ENCODE measurements at places on chromosomes 6 and 20.

DNA sequence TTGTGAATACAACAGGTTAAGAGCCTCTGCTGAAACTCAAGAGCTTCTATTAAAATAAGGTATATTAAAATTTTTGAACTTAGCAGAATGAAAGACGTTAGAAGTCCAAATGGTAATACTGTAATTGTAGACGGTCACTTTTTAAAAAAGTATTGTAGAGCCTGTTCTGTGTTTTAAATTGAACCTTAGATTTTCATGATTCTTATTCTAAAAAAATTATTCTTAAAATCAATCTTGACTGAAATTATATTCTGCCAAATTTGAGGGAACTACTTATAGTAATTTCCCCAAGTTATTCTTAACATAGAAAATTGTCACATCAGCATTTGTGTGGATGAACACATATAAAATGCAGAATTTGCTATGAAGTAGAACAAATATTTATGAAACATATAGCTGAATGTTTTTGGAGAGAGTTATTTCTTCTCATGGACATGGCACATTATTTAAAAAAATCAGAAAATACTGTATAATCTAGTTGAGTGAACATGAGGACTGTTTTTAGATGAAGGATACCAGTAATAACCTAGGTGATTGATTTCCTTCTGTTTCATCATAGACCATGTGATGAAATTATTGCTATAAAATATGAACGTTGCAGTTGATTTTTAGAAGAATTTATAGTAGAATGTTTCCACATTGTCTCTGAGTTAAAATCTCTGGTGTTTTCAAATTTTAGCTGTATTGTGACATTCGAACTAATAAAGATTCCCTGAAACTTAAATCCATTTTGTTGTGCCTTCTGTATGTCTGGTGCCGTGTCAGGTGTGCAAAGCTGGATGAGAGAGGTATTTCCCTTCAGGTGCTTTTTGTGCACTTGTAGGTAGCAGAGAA lies 2.8 kb downstream of the TBPL1 start:
- no peak for DNase-seq

DNA sequence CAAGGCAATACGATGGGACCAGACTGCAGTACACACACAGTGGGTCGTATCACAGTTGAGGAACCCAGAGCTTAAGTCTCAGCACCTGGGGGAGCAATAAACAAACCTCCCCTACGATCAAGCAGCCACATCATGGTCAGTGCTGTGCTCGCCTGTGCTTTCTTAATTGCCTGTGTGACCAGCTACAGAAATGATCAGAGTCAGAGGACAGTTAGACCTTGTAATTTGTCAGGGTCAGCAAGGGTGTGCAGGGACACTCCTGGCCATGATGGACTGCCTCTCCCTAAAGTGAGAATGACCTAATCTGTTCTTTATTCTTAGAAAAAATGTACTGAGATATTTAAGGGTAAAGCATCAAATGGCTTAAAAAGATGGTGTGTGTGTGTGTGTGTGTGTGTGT lies 78.4 kb downstream of the OPRM1 start:
- DNase-seq, result no peak

- no peak for DNase-seq
Measured at GRCh38 chr6:52087498-52087999, at the start of gene PKHD1. Gene PKHD1, minus strand, starts transcription at chr6:52087613. Its CDS starts 2,680 bp downstream, at chr6:52084933.

DNA sequence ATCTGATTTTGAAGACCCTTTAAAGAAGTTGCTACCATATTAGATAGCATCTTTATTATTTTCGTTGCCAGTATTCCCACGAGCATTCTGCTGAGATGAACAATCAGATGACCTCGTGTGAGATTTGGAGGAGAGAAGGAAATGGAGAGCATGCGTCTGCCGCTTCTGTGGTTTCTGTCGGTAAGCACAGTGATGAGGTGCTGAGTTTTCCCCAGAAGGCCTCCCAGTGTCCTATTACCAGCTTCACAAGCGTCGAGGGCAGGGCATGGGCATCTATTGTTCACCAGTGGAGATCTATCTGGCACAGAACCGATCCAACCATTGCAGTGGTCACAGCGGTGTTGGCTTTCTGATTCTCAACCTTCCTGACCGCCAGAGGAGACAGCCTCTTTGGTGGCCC lies 29.4 kb downstream of the TRAF3IP2 start:
- no peak for DNase-seq

GRCh38 chr6:139194740-139195139 lies 59.9 kb downstream of the HECA start:
- no peak for DNase-seq

- DNase-seq, result no peak
Measured at GRCh38 chr20:24619212-24619611, 149.8 kb downstream of the SYNDIG1 start.

DNA sequence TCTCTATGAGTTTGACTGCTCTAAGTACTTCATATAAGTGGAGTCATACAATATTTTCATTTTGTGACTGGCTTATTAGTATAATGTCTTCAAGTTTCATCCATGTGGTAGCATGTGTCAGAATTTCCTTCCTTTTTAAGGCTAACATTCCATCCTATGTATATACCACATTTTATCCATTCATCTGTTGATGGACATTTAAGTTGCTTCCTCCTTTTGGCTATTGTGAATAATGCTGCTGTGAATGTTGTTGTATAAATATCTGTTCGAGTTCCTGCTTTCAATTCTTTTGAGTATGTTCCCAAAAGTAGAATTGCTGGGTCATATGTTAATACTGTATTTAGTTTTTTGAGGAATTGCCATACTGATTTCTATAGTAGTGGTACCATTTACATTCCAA lies 79.5 kb downstream of the PTPRA start:
- DNase-seq, result no peak

- DNase-seq, result peak; percentile 20
Measured at GRCh38 chr20:38926934-38927616, 858 bp downstream of the FAM83D start.

- peak; percentile 25 for DNase-seq
Measured at GRCh38 chr6:17448165-17448564, 54.8 kb downstream of the CAP2 start.

DNA sequence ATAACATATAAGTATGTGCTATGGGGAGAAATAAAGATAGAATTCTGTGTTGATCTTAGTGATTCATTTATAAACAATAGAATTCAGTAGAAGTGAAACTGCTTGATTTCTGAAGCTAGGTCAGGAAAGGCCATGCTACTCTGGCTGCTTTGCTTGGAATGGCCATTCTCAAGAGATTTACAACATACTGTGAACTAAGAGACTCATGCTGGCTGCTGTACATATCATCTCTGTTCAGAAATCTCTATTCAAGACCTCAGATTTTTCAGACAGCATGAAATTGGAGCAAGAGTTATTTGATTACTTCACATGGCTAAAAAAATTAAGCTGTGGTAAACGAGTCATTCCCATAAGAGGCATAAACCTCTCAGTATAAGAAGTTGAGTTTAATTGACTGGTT lies 662.6 kb downstream of the BCKDHB start:
- peak; percentile 78 for DNase-seq

- DNase-seq, result no peak
Measured at GRCh38 chr6:121998631-121999030, 400.8 kb upstream of the HSF2 start.

GRCh38 chr20:13515291-13515690 lies 123.4 kb downstream of the TASP1 start:
- no peak for DNase-seq

DNA sequence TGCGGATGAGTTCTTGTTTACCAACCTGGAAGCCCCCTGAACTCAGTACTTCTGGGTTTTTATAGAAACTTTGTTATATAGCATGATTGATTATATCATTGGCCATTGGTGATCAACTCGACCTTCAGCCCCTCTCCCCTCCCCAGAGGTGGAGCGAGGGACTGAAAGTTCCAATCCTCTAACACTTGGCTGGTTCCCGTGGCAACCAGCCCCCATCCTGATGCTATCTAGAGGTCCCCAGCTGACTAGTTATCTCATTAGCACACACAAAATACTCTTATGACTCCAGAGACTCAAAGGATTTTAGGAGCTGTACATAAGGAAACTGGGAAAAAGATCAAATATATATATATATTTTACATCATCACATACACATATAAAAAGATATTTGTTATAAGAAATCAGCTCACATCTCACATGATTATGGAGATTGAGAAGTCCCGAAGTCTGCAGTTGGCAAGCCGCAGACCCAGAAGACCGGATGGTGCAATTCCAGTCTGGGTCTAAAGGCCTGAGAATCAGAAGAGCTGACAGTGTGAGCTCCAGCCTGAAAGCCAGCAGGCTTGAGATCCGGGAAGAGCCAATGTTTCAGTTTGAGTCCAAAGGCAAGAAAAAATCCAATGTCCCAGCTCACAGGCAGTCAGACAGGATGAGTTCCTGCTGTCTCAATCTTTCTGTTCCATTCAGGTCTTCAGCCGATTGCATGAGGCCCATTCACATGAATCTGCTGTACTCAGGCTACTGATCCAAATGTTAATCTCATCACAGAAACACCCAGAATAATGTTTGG lies 179.3 kb upstream of the DTNBP1 start:
- DNase-seq, result no peak

- no peak for DNase-seq
Measured at GRCh38 chr6:109687271-109687761, 3.7 kb downstream of the AK9 start.

DNA sequence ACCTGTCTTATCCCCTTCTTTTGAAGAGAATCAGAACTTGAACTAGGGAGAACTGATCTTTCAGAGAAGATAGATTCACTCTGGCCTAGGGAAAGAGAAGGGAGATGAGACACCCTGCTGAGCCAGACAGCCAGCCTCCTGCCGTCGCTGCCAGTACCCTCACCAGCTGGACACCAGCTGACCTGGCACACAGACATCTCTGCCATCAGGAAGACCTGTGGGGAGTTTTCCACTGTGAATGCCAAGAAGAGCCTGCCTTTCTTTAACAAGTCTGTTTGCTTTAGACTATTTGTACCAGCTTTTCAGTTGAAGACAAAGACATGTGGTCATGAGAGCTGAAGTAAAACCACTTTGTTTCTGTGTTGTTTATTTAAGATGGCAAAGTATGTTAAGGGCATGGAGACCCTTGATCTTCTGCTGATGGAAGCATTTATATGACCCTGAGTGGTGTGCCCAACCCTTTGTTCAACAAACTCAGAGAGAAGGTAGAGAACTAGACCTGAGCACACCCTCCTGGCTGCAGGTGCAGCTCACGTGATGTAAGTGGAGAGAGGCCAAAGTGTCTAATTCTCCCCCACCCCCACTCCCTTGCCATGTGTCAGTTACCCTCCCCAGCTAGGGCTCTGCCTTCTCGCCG lies 82.3 kb upstream of the SLC24A3 start:
- DNase-seq, result no peak

- no peak for DNase-seq
Measured at GRCh38 chr6:36873612-36874442, 776 bp downstream of the PPIL1 start.

GRCh38 chr6:75472885-75473284 lies 20.7 kb downstream of the FILIP1 start:
- no peak for DNase-seq

DNA sequence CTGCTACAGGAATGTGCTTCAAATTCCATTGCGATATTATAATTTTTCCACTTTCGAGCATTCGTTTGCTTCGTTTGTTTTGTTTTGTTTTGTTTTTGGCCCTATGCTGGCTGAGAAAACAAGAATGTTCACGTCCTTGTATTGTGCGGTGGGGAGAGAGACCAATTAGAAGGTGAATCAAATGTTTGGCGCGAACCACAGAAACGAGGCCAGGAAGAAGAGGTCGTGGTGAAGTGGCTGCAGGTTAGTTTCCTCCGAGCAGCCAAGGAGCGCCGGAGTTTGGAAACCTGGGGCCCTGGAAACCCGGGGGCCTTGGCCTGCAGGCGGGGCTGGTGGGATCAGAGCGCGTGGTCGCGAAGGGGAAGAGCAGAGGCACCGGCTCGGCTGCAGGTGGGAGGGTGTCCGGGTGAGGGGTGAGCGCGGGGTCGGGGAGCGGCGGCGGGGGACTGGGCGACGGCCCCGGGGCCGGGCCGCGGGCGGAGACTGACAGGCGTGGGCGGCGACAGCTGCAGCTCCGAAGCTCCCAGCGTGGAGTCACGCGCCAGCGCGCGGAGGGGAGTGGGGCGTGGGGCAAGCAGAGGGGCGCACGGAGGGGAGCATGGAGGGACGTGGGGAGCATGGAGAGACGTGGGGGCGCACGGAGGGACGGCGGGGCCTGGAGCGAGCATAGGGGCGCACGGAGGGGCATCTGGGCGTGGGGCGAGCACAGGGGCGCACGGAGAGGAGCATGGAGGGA lies 141.5 kb upstream of the PDE10A start:
- DNase-seq, result no peak

- DNase-seq, result no peak
Measured at GRCh38 chr6:105433723-105434122, 30.8 kb upstream of the PREP start.

DNA sequence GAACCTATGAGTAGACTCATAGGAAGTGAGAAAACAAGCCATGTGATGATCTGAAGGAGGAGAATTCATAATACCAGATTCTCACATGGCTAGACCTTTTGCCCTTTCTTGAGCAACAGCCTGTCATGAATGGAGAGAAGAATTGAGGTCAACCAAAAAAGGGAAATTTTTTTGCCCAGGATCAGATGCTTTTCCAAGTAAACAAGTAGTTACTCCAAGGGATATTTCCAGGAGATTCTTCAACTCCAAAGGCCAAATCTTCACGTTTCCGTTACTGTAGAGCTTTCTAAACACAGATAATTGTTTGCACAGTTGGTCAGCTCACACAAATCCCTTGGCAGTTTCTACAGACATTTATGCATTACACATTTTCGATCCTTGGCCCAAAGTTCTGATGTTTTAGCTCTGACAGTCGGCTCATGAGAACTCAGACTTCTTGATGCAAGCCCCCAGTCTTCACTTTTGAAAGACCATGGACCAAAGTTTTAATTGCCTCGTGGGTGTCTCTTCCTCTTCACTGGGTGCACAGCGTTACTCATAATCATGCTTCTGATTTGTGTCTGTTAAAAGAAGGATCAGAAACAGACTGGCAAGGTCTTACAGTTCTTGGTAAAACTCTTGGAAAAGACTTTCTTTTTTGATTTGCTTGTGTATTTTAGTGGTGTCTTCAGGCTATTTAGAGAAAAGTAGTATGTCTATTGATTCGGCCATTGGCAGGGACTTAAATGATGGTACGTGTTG lies 115.0 kb downstream of the TSHZ2 start:
- no peak for DNase-seq

DNA sequence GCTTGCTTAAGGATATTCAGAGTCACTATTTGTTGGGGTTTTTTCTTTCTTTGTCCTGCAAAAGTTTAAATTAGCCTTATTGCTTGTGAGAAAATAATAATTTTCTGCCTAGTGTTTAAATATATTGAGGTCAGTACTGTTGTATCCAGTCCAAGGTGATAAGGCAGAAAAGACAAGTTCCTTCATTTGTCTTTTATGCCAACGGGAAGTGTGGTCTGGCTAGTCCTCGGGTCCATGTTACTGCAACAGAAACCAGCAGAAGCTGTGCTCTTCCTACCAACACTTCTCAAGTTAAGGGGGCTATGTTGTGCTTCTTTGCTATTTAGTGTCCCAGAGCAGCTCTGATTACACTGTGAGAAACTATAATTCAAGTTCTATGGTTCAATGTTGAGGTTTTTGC lies 301.1 kb downstream of the TBC1D7 start:
- no peak for DNase-seq

- DNase-seq, result no peak
Measured at GRCh38 chr6:73388433-73388799, 6.2 kb upstream of the DDX43 start.

Measured in fibroblast of skin of left quadriceps (primary cell).